ENCODE measurements at places on chromosomes 2 and 18.
A peak's percentile ranks its signal among the peaks of the same experiment; 100 is the strongest.

- DNase-seq, result no peak
These were observed 287.7 kb upstream of the ZSWIM2 start for GRCh38 chr2:187136646-187137045.

DNA sequence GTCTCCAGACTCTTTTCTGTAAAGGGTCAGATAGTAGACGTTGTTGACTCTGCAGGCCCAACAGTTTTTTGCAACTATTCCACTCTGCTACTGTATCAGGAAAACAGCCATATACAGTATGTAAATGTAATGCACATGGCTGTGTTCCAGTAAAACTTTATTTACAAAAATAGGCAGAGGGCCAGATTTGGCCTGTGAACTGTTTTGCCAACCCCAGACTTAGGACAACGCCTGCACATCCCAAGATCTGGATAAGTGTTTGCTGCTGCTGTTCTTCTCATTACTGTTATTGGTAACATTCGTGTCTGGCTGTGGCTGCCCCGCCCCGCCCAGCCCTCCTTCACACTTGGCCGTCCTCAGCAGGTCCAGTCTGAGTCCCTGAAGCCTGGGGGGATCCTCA, 94.6 kb upstream of the MCFD2 start:
- no peak for DNase-seq

GRCh38 chr2:220703279-220703678, 868.8 kb downstream of the EPHA4 start:
- no peak for DNase-seq

DNA sequence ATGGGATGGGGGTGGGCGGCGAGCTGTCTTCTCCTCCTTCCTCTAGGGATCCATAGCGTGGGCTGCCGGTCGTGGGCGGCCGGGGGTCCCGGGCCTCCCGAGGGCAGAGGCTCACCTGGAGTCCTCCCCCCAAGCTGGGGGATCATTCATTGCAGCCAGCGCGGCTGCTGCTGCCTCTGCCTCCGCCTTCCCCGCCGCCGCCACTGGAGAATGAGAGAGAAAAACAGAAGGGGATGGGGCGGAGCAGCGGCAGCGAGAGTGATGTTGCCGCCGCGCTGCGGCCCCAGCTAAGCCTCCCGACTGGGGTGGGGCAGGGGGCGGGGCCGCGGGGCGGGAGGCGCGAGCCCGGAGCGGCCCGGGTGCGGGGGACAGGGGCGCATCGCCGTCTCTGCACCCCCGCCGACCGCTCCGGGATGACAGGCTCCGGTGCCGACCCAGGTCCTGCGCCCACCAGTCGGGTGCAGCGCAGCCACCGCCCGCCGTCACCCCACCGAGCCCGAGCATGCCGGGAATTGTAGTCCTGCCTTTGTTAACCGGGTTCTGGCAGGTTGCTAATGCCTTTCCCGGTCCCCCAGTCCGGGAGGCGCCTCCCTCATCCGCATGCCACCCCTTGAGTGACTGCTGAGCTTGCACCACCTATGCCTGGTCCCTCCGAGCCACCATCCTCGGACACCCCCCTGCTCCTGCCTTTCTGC, at the start of gene KIF3C:
Gene KIF3C, minus strand, starts transcription at position 225 of the 695 bp plus-strand sequence. CDS start 580 bp downstream, outside the sequence.
- DNase-seq, result peak; percentile 70

GRCh38 chr2:19819097-19820065, 82.4 kb downstream of the TTC32 start:
- DNase-seq, result no peak

Measured in renal cortex interstitium (tissue), 15 donors.